ENCODE measurements at places on chromosomes 12 and 14.

GRCh38 chr14:53167602-53168328, 14.6 kb upstream of the DDHD1 start:
- DNase-seq: no peak

GRCh38 chr12:2845280-2845679, 10.4 kb upstream of the NRIP2 start:
- DNase-seq: no peak

DNA sequence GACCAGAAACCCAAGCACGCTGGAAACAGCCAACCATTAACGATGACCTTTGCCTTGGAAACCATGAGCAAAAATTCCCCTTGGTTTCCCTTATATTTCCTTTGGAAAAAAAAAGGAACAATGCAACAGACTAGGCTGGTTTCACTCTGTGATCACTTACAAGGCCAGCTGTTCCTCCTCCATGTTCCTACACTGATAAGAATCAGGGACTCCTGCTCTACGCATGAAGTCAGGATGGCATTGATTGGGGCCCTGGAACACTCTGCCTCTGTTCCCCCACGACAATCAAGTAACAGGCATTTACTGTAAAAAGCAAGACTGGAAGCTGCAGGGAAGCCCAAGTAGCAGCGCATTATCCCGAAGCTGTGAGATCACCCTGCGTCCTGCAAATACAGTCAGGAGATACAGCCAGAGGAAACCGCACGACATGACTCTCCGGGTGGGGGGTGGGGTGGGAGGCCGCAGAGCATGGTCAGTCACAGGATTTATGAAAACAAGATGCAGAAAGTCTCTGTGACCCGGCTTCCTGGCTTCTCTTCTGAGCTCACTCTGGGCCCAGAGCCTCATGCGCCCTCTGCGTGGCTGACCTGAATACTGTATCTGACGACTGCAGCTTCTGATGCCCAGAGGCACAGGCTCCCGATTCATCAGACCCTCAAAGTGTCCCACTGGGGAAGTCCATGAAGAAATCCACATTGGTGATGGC, 31.1 kb downstream of the SSH1 start:
- DNase-seq: no peak

DNA sequence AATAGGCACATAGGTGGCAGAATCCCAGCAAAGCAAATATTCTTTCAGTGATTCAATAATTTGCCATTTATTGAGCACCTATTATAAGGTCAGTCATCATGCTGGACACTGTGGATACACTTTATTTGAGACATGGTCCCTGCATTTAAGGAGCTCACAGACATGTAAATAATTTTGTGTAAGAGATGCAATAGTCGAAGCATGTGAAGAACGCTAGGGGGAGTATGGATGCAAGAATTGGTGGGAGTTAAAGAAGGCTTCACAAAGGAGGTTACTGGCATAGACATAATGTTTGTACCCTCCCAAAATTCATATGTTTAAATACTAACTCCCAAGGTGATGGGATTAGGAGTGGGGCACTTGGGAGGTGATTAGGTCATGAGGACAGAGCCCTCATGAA, 260.6 kb upstream of the GARIN6 start:
- no peak for DNase-seq

GRCh38 chr12:7289743-7290142, 14.1 kb upstream of the ACSM4 start:
- DNase-seq: no peak

DNA sequence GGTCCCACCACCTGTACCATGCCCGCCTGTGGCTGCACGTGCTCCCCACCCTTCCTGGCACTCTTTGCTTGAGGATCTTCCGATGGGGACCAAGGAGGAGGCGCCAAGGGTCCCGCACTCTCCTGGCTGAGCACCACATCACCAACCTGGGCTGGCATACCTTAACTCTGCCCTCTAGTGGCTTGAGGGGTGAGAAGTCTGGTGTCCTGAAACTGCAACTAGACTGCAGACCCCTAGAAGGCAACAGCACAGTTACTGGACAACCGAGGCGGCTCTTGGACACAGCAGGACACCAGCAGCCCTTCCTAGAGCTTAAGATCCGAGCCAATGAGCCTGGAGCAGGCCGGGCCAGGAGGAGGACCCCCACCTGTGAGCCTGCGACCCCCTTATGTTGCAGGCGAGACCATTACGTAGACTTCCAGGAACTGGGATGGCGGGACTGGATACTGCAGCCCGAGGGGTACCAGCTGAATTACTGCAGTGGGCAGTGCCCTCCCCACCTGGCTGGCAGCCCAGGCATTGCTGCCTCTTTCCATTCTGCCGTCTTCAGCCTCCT, 1.1 kb downstream of the INHBE start:
- peak; percentile 78 for DNase-seq

- no peak for DNase-seq
Measured at GRCh38 chr14:60183741-60184140, 18.5 kb upstream of the DHRS7 start.

GRCh38 chr12:26177283-26177682, 18.1 kb upstream of the SSPN start:
- DNase-seq: no peak

DNA sequence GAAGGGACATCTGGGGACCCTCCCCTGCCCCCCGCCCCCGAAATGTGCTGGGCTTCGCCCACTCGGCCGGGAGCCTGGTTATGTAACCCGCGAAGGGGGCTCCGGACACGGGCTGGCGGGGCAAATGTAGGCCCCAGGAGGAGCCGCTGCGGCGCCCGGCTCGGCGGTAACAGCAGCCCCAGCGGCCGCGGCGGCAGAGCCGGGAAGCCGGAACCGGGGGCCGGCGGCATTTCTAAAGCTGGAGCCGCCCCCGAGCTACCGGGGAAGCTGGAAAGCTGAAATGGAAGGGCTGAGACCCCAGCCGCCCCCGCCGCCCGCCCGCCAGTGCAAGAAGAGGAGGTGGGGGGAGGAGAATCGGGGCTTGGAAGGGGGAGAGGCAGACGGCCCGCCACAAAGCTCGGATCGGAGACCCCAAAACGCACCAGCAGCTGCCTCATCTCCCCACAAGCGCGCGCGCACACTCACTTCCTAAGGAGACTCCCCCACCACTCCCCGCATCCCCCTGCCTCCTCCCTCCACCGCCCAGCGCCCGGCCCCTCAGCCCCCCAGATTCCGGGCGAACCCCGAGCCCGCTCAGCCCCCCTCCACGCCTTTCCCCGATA, 1.5 kb downstream of the KDM2B start:
- DNase-seq: peak; percentile 76

- no peak for DNase-seq
Measured at GRCh38 chr12:12684375-12685106, 11.4 kb downstream of the GPR19 start.

- no peak for DNase-seq
Measured at GRCh38 chr14:45201905-45202304, 51.1 kb downstream of the MIS18BP1 start.

DNA sequence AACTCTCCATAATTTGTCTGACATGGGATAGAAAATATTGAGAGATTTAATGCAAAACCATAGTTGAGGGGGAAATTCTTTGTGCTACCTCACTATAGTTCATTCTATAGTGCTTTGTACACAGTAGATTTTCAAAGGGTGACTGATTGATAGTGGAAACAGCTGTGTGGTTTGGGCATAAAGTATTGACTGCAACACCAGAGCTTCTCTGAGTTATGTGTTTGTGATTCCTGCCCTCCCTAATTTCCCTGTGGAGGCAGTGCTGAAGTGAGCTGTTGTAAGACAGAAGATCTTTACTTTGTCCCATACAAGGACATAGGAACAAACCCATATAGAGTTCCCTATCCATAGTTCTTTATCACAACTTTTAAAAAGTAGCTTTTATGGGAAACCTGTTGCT, 47.1 kb downstream of the PTPRQ start:
- DNase-seq: no peak

DNA sequence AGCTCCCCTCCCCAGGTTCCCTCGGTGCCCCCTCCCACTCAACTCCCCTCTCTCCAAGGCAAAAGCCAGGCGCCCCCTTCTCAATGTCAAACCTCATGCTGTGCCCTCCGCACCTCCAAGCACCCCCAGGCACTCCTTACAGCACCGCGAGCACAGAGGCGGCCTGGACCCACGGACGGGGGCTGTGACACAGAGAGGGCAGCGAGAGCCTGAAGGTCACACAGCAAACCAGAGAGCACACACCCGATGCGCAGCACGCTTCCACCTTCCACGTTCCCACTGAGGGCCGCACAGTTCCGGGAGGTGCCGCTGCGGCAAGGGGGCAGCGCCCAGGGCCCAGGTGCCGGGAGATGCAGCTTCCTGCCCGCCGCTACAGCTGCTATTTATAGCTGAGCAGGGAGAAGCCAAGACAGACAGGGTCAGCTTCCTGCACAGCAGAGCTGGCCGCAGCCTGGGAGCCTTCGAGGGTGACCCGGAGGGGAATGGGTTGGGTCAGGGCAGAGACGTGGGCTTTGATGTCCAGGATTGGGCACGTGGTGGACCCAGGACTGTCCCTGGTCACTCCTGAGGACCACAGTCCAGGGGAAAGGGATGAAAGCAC, 12.9 kb downstream of the NCOR2 start:
- DNase-seq: no peak

DNA sequence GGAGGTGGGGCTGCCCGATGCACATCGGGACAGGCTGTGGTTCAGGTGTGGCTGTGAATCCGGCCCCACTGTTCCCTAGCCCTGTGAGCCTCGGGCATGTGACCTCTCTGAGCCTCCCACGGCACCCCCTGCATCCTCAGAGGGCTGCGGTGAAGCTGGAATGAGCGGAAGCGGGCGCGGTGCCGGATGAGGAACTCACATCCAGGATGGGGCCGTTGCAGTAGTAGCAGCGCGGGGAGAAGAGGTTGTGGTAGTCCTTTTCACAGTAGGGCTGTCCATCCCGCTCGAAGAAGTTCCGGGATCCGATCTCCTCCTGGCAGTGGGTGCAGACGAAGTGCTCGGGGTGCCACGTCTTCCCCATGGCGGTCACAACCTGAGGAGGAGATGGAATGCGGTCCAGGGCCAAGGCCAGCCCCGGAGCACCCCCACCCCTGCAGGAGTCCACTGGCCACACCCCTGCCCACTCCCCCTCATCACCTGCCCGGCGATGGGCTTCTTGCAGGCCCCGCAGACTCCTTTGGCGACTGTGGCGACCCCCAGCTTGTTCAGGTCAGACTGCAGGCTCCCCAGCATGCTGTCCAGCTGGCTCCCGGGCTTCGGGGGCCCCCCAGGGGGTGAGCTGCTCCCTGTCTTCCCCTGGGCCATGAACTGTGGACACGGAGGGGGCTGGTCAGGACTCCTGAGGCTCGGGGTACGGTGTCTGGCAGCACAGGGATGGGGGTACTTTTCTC, 13.9 kb upstream of the RPLP0 start:
- DNase-seq: no peak

Measured in activated effector memory CD4-positive, alpha-beta T cell treated with anti-CD3 and anti-CD28 coated beads, Interleukin-2, amount 50 U/mL, for 16 hours (primary cell).